Stimulated activated CD8-positive, alpha-beta memory T cell treated with anti-CD3 and anti-CD28 coated beads, Interleukin-2, amount 100 ng/mL, for 1 hour (primary cell): ENCODE measurements at places on chromosomes 12 and 14.

- no peak for DNase-seq
Observed at GRCh38 chr12:22215467-22216253, 118.8 kb downstream of the ST8SIA1 start.

GRCh38 chr12:4027412-4027811 lies 154.2 kb upstream of the PARP11 start:
- peak; percentile 51 for DNase-seq

DNA sequence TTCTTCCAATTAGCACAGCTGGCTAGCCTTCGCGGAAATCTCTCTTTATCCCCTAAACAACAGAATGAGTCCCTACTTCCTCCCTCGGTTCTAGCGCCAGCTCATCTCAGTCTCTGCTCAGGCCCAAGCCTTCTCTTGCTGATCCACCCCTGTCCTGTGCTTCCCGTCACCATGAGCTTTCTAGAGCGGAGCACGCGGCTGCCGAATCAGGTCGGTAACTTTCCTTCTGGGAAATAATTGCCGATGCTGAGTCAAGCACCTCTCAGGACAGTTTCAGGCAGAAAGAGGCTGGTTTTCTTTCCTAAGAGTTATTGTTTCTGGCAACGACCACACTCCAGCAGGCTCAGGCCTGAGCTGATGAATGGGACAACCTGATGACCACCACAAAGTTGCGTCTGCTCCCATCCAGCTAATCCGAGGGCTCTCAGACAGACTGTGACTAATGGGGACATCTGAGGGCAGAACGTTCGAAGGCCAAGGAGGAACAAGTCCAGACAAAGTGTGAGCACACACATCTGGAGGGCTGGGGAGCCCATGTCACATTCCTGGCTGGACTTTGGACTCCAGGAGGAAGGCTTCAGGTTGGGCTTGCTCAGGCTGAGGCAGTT lies 13.6 kb upstream of the GPR68 start:
- DNase-seq = no peak

GRCh38 chr14:65281991-65282895 lies 130.3 kb upstream of the FUT8 start:
- no peak for DNase-seq

DNA sequence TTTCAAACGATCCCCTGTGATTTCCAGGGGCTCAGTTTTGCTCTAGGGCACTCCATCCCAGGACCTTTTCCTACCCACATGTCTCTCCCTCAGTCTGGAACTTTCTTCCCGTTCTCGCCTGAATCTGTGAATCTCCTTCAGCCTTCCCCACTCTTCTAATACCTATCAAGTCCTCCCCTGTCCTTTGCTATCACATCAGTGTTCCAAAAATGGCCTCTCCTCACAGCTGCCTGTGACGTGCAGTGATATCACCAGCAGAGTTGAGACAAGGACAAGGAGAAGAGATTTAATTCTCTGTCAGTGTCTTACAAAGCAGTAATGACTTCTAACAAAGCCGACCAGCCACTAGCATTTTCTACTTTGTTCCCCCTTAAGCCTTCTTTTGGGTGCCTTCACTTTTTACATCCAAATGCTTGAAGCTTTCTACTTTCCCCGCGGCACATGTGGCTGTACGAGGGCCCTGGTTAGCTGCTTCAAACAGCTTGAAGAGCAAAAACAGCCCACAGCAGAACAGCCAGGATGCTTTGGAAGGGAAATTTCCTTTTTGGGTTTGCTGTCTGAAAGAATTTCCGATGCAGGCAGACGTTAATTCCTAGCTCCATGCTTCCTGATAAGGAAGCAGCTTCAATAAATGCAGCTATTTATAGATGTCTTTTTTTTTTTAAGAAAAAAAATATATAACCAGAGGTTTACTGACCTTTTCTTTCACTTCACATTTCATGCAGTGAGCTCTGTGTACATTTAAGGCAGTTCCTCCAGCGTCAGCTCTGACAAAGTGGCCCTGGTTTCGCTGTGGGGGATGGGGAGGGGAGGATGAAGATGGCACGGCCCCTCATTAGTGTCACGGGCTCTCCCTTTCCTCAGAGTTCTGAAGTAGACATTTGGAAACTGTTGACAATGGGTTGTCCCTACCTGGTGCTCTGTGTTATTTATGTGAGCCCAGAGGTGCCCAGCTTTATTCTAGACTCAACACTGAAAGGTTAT lies 109.3 kb downstream of the ETV6 start:
- no peak for DNase-seq
